ENCODE measurements at places on chromosomes 11 and 22.

DNA sequence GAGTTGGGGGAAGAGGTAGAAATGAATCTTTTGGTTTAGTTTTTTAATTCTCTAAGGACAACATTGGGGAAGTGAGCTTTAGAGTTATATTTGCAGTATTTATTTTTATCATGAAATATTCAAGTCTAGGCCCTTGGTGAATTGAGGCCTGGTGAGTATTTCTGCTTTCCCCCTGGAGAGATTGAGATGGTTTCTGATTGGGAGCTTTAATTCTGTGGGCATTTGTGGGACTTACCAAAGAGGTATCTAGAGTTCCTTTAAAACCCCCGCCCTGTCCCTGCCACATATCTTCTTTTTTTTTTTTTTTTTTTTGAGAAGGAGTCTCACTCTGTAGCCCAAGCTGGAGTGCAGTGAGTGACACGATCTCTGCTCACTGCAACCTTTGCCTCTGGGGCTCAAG, 9.6 kb downstream of the ACO2 start:
- DNase-seq = no peak

DNA sequence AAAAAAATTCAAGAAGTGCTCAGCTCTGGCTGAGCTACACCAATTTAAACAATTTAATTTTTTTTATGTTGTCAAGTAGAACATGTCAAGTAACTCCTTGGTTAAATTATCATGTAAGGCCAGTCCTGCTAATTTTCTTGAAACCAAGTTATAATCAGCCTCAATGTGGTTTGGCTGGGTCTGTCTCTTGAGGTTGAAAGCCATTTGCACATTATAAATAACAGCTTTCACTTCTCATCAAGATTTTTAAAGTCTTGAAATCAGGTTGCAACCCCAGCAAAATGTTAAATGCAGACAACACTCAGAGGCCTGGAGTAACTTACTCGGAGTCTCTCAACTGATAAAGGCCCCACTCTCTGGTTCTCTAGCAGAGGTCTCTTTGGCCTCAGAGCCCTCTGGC, 324.4 kb downstream of the BRD1 start:
- DNase-seq = no peak

- DNase-seq = no peak
These were observed 131.2 kb downstream of the BUD13 start for GRCh38 chr11:116641561-116642045.

- no peak for DNase-seq
These were observed 4.0 kb downstream of the MS4A8 start for GRCh38 chr11:60703374-60703773.

- DNase-seq = no peak
These were observed 457.2 kb upstream of the CADM1 start for GRCh38 chr11:115961159-115962003.

- no peak for DNase-seq
These were observed 15.1 kb upstream of the IGSF9B start for GRCh38 chr11:133971881-133972280.

DNA sequence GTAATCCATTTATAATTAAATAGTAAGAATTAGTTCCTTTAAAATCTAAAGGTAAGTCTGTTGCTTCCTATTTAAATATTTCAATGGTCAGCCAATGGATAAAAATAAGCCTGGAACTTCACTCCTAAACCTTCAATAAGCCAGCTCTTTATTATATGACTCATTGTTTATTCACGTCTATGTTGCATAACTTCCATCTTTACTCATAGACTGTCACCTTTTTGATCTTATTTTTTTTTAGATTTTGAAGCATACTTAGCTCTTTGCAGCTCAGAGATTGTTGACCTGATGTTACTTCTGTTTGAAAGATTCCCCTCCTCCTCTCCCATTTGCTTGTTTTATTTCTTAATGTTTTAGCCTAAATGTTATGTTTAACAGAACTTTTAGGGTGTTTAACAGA, 1571.2 kb upstream of the RAG2 start:
- no peak for DNase-seq

DNA sequence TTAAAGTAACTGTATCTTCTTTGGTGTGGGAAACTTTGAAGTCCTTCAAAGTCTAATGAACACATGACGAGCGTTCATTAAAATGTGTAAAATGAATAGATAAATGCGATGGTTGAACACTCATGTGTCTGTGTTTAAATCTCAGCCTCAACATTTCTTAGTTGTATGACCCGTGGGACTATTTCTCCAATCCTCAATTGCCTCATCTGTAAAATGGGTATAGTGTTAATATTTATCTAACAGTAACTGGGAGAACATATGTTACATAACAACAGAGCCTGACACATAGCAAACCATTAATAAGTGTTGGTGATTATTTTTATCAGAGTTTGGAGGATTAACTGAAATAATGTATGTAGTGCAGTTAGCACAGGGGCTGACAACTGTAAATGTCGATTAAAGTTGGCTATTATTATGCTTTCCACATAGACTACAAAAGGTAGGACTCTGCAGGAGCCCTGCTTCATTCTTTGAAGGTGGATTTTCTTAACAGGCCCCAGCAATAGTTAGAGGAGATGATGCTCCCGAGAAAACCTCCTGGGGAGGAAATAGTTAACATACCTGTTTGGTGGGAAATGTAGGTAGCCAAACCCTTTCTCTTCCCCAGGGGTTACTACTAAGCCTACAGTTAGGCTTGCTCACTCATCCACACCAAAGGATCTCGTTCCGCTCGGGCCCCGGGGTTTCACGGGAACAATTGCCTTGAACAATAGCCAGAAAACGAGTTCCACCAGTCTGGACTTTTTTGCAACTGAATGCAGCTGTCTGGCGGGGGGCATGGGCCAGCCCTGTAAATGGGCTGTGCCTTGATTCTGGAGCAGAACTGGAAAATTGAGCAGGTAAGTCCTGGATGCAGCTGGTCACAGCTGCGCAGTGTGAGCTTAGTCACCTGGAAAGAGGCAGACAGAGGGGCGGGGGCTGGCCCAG, 133.4 kb downstream of the DBX1 start:
- DNase-seq = no peak

GRCh38 chr22:46465793-46466192, 71.6 kb downstream of the CELSR1 start:
- no peak for DNase-seq

DNA sequence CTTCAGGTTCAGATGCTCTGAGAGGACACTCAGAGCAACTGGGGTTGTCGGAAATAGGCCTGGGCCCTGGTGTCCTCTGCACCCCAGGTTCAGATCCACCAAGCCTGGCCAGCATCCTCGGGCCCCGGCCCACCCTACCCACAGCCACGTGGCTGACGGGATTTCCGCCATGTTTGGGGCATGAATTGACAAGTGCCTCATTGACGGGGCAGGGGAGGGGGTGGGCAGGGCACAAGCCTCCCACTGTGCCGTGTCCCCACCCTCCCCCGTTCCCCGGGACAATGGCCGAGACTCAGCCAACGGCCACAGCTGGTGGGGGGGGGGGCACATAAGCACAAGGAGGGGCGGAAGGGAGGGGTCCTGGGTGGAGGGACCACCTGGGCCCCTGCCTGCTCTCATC, 8.5 kb downstream of the MYRF start:
- DNase-seq = no peak

DNA sequence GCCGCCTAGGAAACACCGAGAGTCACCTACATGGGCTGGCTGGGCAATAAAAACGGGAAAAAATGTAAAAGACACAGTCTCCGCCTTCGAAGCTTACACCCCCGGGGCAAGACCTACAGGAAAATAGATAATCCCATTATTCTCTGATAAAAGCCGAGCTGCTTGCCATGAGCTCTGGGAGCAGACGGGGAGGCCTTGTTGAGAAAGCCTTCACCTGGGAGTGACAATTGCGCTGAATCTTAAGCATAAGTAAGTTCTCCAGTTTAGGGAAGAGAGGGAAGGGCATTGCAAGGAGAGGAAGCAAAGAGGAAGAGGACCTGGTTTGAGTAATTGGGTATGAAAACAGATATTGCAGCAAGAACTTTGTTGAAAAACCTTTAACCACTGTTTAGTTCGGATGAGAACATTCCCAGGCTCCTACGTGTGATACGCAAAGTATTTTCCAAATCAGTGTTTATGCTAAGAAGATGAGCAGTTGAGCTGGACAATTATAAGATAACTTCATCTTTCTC, 813 bp upstream of the BTBD10 start:
- no peak for DNase-seq

GRCh38 chr11:7965386-7965785, at the start of gene NLRP10:
TSS of gene NLRP10 (minus strand) at chr11:7965447. CDS start at chr11:7963495, 1,952 bp downstream.
- DNase-seq = no peak

DNA sequence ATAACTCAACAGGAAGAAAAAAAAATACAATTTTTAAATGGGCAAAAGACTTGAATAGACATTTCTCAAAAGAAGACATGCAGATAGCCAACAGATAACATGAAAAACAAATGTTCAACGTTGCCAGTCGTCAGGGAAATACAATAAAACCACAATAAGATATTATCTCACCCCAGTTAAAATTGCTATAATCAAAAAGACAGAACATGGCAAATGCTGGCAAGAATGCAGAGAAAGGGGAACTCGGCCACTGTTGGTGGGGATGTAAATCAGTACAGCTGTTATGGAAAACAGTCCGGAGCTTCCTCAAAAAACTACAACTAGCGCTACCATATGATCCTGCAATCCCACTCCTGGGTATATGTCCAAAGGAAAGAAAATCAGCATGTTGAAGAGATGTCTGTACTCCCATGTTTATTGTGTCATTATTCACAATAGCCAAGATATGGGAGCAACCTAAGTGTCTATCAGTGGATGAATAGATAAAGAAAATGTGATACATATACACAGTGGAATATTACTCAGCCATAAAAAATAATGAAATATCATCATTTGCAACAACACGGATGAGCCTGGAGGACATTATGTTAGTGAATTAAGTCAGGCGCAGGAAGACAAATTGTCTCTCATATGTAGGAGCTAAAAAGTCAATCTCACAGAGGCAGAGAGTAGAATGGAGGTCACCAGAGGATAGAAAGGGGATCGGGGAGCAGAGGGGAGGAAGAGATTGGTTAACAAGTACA, 12.2 kb upstream of the CYTH4 start:
- DNase-seq = no peak

- DNase-seq = no peak
These were observed 7.3 kb upstream of the OR51A2 start for GRCh38 chr11:4962816-4963215.

- DNase-seq = no peak
These were observed 97.0 kb downstream of the FAM181B start for GRCh38 chr11:82636615-82637014.

GRCh38 chr11:111797145-111797581, 31.0 kb upstream of the PPP2R1B start:
- DNase-seq = no peak

GRCh38 chr11:67369801-67370284, 3.6 kb downstream of the CLCF1 start:
- DNase-seq = no peak

All from suprapubic skin (tissue), 4 donors.